Amniotic epithelial cell (primary cell): ENCODE measurements at places on chromosomes 1 and 21.

GRCh38 chr1:45979778-45980176, 152.7 kb downstream of the PIK3R3 start:
- DNase-seq: no peak

DNA sequence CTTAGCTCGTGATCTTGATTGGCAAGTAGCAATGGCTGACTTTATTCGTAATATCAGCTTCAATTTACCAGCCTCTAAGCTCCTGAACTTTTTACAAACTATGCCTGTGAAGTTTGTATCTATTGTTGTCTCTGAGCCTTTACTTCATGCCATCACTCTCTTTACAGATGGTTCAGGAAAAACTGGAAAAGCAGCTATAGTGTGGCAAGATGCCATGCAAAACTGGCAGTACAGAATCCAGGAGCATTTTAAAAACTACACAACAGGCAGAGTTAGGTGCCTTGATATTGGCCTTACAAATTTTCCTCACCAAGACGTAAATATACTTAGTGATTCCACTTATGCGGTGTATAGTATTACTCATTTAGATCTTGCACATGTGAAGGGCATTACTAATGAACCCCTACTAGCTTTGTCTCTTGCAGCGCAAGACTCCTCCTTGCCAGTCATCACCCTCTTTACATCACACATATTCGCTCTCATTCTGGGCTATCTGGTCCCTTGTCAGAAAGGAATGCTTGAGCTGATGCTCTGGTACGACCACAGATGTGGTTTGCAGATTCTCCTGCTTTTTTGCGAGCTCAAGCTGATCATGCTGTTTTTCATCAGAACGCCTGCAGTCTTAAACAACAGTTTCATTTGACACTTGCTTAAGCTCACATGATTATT, 36.3 kb downstream of the CLCA1 start:
- peak; percentile 90 for DNase-seq

DNA sequence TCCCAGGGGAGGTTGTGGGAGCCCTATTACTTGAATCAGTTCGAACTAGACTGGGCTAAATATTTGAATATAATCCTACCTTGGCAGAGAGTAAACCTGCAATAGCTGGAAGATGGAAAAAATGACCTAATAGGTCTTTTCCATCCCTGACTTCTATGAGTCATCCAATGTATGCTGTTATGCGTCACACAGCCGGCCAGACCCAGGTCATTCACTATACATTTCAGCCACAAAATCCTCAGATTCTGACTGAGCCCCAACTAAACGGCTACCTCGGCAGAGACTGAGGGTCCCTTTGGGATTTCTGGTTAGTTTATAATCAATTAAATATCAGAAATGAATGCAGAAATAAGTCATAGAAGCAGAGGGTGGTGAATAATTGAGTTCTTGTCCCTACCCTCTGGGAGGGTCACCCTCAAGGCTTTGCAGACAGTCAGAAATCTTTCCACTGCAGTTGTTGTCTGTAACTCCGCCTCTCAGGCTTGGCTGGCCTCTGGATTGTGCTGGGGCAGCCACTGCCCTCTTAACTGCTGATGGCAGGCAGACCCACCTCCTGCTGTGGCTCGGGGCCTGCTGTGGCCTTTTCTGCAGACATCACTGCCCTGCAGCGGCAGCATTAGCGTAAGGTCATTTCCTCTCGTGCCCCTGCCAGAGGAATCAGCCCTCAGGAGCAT, 240.5 kb downstream of the TGFB2 start:
- DNase-seq: peak; percentile 64

- no peak for DNase-seq
Observed at GRCh38 chr1:180572760-180573159, 14.0 kb downstream of the OVAAL start.

DNA sequence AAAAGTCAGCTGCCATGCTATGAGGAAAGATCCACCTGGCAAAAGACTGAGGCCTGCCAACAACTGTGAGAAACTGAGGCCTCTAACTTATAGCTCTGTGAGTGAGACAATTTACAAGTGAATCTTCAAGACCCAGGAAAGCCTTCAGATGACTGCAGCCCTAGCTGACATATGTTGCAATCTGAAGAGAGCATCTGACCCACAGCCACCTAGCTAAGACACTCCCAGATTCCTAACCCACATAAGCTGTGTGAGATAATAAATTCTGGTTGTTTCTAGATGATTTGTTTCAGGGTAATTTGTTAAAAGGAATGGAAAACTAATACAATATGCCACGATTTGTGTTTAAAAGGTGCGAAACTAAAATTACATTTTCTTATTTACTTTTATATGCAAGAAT, 55.1 kb downstream of the HFM1 start:
- peak; percentile 13 for DNase-seq

GRCh38 chr1:246462986-246463385, 44.1 kb downstream of the SMYD3 start:
- DNase-seq: no peak

GRCh38 chr1:157045250-157046218, at the start of gene ARHGEF11:
Gene ARHGEF11, minus strand, starts transcription at chr1:157045742. Its CDS starts 1,412 bp downstream, at chr1:157044330.
- DNase-seq: peak; percentile 87

DNA sequence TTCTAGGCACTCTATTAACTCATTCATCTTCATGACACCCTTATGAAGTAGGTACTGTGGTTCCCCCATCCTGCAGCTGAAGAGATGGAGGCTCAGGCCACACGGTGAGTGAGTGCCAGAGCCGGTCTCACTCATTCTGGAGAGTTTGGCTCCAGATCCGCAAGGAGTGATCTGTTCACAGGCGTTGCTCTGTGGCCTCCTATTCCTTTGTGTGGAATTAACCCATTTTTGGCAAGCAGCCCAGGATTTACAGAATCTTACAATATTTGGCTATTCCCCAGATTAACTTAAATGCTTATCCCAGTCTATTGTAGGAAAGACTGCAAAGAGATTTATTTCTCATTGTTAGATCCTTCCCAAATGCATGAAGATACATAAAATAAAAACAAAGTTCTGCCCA, 29.6 kb downstream of the KIAA0040 start:
- no peak for DNase-seq

DNA sequence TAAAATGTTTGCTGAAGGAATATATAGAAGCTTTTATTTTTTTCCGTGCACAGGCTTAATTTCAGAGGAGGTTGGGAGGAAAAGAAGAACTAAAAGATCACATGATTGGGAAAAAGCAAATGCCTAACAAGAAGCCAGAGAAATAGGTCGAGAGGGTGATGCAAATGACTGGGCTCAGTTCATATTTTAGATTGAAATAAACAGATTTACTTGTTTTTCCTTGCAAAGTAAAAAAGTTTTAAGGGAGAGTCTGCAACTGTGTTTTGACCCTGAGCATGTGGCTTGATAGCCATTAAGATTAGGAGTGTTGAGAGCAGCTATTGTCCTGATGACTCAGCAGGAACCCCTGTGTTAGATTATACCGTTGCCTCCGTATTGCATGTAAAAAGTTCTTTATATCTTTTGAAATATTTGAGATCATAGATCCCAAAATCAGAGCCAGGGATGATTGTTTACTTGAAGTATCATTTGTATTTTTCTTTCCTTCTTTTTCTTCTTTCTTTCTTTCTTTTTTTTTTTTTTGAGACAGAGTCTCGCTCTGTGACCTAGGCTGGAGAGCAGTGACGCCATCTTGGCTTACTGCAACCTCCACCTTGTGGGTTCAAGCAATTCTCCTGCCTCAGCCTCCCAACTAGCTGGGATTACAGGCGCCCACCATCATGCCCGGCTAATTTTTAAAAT, 20.2 kb downstream of the CLIC4 start:
- peak; percentile 80 for DNase-seq

- peak; percentile 80 for DNase-seq
Observed at GRCh38 chr1:38730511-38731397, 128.8 kb downstream of the RRAGC start.

DNA sequence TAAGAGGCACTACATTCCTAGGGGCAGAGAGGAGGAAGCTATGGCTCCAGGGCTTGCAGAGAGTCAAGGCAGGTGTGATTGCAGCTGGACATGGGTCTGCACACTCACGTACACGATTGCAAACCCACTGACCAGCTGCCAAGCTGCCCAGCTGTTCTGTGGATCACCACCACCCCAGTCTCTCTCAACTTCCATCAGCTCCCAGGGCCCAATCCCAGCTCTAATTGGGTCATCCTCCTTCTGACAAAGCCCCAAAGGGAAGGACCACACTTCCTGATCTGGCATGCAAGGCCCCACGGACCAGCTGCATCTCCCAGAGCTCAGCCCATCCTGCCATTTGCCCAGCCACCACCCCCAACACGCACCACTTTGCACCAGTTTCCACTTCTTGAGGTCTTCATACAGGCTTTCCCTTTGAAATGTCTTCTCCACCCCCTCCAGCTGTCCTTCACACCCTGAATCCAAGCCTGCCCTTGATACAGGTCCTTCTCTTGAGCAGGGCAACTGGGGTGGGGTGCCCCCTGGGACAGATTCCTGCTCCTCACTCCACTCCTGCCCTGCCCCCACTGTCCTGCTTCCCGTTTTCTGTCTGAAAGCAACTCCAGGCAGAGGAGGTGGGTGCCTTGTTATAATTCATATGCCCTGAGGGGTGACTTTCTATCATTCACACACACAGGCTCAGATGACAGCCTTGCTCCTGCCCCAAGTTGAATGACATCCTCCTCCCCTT, 179.4 kb upstream of the EDN2 start:
- DNase-seq: no peak

- no peak for DNase-seq
Observed at GRCh38 chr1:99506631-99507030, 139.3 kb upstream of the PALMD start.

DNA sequence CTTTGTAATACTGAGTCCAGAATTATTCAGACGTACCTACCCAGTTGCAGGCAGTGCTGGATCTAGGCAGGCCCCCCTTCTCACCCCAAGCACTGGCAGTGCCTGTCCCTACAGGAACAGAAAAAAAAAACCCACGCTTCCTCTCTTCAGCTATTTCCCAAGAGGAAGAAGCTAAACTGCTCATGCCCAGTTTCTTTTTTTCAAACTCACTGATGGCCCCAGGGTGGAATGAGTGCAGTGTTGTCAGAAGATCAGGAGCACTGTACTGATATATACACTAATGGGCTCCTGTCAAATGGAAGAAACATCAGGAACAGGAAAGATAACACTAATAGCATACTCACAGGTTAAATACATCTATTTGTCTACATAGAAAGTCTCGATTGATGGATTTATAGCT, 28.2 kb upstream of the DOCK7 start:
- DNase-seq: no peak

DNA sequence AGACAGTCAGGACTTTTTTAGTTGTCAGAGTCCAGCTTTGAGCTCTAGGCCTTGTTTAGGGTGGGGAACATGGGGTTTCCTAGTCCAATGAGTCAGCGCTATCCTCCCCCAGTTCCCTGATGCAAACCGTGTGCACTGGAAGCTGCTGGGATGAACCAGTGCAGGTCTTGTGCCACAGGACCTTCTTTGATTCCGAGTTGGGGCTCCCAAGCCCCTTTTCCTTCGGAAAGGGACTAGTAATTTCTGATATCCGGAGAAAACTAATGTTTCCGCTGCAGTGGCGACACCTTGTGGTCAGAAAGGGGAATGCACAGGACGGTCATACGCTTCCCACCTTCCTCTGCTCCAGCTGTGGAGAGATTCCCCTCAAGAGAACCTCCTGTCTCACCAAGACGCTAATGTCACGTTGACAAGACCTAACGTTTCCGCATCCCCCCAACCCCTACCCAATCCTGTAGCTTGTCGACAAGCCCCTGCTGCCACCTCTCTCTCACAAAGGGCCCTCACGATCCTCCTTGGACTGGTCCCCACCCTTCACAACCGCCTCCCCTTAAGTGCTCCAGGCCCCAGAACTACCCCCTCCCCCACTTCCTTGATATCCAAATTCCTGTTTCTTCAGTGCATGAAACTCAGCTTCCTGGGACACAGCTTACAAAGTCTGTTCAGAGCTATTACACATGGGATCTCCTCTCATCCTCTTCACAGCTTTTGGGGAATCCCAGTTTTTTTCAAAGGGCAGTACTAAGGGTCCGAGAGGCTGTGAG, 30.9 kb downstream of the GPA33 start:
- peak; percentile 25 for DNase-seq

DNA sequence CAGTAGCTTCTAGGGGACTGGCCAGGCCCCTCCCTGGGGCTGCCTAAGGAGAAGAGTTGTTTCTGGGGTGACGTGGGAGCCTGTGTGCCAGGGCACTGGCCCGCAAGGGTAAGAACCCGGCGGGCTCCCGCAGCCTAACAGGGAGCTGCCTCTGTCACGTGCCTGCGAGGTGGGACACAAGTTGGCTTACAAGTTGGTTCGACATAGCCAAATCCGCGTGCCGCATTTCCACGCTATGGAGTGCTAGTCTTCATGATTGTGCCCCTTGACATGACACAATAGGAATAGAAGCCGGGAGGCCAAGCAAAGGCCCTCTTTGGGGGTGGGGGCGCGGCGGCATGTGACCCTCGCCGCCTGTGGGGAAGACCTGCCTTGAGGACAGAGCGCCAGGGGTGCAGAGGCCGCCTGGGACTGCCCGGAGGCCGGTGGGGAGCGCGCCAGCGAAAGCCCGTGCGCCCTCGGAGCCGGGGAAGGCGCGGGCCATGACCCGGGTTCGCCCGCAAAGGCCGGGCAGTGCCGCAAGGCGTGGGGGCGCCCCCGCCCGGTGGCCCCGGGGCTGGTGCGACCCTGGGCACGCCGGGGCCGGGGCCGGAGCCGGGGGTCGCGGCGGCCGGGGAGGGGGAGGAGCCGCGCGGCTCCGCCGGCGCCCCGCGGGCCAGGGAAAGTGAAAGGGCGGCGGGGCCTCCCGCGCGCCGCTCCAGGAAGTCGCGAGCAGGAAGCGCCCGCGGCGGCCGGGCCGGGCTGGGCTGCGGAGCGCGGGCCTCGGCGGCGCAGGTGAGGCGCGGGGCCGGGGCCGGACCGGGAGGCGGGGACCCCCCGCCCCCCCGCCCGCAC, at the start of gene SLC37A1:
SLC37A1 (plus strand) TSS at position 702 of the 834 bp plus-strand sequence. CDS start 4,603 bp downstream, outside the sequence.
- DNase-seq: no peak

DNA sequence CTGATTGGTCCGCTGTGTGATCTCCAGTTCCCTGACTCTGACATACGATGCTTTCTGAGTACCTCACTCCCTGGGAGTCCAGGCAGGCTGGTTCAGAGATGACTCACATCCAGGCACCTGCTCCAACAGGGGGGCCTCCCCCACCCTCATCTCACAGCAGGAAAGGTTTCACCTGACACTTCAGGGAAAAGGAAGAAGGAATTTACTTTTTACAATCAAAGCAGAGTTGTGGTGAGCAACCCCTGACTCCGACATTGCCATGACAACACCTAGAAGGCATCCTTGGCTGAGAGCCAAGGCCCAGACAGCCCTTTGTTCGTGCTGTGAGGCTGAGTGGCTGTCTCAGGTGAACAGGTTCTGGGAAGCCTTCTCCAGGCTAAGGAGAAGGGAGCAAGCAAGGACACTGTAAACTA, 164.6 kb upstream of the GJB5 start:
- no peak for DNase-seq

GRCh38 chr21:35603494-35603893, 456.8 kb downstream of the SETD4 start:
- no peak for DNase-seq
